Stimulated activated CD4-positive, alpha-beta T cell treated with anti-CD3 and anti-CD28 coated beads, Interleukin-4, amount 100 ng/mL, for 1 hour (primary cell): ENCODE measurements at places on chromosomes 6 and 20.

DNA sequence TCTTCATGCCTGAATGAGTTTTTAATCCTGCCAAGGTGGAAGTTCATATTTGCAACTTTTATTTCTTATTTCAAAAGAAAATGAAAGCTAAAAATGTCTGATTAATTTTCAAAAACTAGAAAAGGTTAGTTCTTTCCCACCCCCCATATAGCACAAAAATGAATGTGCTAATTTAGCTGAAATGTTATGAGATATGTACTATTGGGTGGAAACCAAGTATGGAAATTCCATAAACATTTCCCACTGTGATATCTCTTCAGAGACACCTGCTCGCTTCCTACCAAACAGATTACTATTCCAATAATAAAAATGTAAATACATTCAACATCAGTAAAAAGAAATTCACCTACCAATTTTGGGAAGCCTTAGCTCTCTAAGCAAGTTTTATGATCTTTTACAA is 678.6 kb upstream of the ID4 start:
- DNase-seq = no peak

GRCh38 chr6:71537717-71538116 is 249.1 kb downstream of the OGFRL1 start:
- no peak for DNase-seq

DNA sequence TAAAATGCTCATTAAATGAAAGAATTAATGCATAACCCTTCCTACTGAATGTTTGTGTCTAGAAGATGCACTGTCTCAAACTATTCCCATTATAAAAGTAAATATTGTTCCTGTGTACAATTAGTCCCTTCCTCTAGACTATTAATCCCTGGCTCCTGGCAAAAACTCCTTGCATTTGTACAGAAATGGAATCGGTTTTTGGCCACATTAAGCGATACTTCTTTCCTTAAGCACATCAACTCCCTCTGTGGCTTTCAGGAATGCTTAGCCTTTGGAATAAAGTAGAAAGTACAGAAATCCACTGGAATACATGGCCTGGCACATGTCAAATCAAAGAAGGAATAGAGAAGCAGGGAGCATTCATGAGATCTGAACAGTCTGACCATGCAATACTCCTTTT is 179.8 kb downstream of the GMPR start:
- no peak for DNase-seq

DNA sequence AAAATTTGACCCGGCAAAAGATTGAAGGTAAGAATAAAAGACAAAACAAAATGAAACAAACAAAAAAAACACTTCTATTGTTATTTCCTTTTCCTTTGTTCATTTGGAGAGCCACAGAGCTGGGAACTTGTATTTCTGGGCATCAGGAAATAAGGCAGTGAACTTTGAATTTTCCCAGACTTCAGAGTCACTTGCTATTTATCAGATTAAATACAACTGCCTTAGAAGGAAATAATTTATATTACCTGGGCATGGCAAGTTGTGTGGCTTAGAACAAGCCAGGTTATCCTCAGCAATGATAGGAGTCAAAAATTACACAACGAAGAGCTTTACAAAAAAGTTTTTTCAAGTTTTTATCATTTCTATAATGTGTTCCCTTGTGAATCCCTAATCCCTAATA is 20.2 kb upstream of the MRAP2 start:
- DNase-seq = no peak

GRCh38 chr6:26534681-26535465 is 3.3 kb upstream of the HMGN4 start:
- no peak for DNase-seq

- no peak for DNase-seq
Measured at GRCh38 chr6:34897716-34898115, 8.7 kb downstream of the ANKS1A start.

GRCh38 chr20:31806564-31807355 is 12.4 kb upstream of the MYLK2 start:
- DNase-seq = no peak

- no peak for DNase-seq
Measured at GRCh38 chr20:63768591-63769515, 29.3 kb downstream of the SLC2A4RG start.

- DNase-seq = no peak
Measured at GRCh38 chr6:42959917-42960242, 674 bp upstream of the GNMT start.

GRCh38 chr20:8790442-8791074 is 278.3 kb upstream of the PLCB4 start:
- DNase-seq = no peak

DNA sequence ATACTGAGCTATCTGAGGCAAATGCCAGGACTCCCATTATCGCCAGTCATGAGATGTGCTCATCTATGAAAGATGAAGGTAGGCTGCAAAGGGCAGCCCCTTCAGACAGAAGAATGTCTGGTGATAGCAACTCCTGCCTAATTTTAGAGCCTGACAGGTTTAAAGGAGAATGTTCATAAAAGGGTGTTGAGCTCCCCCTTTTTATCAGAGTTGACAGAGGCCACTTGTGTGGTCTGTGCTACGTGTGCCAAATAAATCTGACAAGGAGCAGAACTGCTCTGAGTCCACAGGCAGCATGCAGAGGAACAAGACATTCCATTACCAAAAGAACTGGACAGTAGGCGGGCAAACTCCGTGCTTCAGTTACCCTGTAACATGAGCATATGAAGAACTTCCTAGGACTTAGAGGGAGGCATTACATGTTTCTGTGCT is 101.8 kb downstream of the PREP start:
- no peak for DNase-seq

GRCh38 chr6:156918647-156919046 is 141.5 kb downstream of the ARID1B start:
- DNase-seq = no peak

GRCh38 chr6:7731294-7731693 is 5.4 kb downstream of the BMP6 start:
- no peak for DNase-seq

GRCh38 chr20:49169547-49169946 is 18.6 kb downstream of the STAU1 start:
- no peak for DNase-seq

- no peak for DNase-seq
Measured at GRCh38 chr20:37161830-37162549, 17.1 kb upstream of the RPN2 start.

- DNase-seq = no peak
Measured at GRCh38 chr6:119314885-119315272, 34.7 kb downstream of the MAN1A1 start.

GRCh38 chr6:167805349-167806060 is 21.2 kb upstream of the AFDN start:
- no peak for DNase-seq
